ENCODE measurements at places on chromosomes 4 and X.

- DNase-seq: no peak
Observed at GRCh38 chr4:102308032-102308799, 37.1 kb downstream of the SLC39A8 start.

DNA sequence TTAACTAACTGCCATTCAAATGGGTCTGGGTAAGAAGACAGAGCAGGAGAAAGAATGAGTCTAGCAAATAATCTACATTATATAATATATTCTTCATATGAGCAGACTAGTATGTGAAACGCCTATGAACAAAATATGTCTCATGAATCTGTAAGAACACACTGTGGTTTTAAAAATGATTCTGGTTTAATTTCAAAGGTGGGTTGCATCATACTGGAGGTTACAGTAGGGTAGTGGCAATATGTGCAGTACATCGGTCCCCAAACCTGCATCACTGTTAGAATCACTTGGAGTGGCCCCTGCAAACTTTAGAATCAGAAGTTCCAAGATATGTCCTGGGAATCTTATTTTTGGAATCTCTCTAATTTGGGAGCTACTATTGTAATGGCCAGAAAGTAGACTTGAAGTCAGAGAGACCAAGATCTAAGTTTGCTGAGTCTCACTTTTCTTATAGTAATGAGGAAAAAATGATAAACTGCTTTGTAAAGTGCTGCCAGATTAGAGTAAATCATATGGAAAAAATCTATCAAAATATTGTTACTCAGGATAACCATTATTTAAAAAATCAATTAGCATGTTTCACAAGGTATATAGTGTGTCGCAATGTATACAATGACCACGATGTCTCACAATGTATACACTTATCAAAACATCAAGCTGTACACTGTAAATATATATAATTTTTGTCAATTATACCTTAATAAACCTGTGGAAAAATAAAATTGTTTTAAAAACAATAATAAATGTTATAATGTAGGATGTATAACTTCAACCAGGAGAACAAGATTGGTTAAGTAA lies 37.9 kb upstream of the ARSJ start:
- no peak for DNase-seq

- no peak for DNase-seq
Observed at GRCh38 chrX:15468036-15468435, 25.1 kb downstream of the PIR start.

DNA sequence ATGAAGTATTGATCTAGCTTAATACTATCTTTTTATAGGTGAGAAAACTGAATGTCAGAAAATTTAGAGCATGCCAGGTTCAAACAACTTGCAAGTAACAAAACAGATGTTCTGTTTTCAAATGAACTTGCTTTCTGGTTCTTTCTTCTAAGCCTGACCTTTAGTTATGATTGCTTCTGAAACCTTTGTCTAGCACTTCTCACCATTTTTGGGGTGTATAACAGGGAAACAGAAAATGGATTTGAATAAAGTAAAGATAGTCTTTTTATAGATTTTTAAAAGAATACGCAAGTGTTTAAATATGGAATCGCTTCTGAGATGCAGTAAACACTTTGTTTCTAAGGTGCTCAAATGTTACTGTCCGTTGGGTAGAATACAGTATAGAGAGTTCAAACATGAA lies 687.2 kb upstream of the CPEB2 start:
- no peak for DNase-seq

DNA sequence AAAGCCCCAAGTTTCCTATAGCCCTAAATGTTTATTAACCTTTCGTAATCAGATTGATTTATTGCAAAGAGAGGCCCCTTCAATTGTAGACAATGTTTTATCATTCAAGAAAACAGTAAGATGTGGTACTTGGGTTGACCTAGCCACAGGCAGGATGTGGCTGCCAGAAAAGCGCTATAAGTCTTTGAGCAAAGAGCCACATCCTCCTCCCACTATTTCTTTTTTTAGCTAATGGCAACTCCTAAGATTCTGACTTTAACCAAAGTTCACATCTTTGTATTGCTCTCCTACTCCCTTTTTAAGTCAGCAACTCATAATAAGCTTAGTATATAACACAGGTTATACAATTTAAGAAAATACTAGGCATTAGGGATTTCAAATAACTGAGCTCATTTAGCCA lies 70.7 kb upstream of the PPP3CA start:
- DNase-seq: peak; percentile 66
